MCF 10A (cell line): ENCODE measurements at places on chromosomes 11 and 22. TPM values are rescaled to one million over a fixed set of nuclear protein-coding genes. Genes with fewer than 3 reads are reported as not detected.

- DNase-seq, result no peak
These were observed 13.0 kb upstream of the CKAP5 start for GRCh38 chr11:46858920-46859546.

DNA sequence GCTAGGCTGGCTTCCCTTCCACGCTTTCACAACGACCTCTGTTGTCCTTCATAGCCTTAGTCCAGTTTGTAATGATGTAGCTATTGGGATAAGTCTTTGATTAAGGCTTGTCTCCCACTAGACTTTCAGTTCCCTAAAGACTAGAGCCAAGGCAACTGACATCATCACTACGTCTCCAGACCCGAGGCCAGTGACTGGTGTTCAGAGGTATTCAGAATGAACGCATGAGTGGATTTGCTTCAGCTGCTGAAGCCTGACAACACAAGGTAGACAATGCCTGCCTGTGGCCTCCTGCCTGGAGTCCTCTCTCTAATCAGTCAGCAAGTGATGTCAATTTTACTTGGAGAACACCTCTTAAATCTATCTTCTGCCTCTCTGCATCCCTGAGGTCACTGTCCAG is 13.6 kb downstream of the EFCAB6 start:
- no peak for DNase-seq

DNA sequence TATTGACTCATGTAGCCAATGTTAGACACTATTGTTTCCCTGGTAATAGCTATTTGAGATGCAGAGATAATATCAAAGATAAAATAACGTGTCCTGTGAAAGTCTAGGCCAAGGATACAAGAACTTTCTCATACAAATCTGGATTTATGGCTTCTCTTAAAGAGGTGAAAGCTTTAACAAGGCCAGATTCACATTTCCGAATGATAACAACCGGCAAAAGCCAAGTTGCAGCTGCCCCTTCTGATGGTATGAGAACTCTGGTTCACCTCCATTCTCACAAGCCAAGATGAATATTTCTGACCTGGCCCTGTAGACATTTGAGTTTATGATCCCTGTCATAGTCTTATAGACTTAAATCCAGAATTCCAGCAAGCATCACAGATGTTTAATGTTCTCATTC is 230.4 kb upstream of the ZC3H12C start:
- no peak for DNase-seq

DNA sequence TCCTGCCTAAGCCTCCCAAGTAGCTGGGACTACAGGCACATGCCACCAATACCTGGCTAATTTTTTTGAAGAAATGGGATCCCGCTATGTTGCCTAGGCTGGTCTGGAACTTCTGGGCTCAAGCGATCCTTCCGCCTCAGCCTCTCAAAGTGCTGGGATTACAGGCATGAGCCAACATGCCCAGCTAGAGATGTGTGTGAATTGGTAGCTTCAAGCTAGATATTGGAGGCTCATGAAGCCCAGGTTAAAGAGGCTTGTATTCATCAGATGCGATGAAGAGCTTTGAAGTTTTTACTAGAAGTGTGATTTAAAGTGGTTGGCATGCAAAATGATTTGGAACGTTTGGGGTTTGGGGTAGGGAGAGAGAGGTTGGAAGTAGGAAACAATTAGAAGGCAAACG is 19.6 kb downstream of the NF2 start:
- DNase-seq, result peak; percentile 42

MPPED2 gene
- total RNA-seq, result not detected in 2 replicates

BDNF gene
- total RNA-seq, result 2.8 and 6.3 TPM in 2 replicates

DNA sequence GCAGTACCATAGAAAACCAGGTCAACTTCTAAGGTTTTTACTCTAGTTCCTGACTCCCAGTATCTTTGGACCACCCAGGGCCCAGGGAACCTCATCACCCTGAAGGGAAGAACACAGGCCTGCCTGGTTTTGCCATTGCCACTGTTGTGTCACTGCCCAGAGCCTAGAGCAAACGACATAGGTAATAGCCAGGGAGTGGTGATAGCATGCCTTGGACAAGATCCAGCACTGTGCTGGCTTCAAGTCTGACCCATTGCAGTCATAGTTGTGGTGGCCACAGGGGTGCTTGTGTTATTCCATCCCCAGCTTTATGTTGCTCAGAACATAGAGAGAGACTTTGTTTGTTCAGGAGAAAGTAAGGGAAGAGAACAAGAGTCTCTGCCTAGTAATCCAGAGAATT is 2310.2 kb downstream of the LRRC4C start:
- DNase-seq, result no peak

GRCh38 chr22:40279017-40279416 is 67.3 kb upstream of the ADSL start:
- DNase-seq, result no peak

DNA sequence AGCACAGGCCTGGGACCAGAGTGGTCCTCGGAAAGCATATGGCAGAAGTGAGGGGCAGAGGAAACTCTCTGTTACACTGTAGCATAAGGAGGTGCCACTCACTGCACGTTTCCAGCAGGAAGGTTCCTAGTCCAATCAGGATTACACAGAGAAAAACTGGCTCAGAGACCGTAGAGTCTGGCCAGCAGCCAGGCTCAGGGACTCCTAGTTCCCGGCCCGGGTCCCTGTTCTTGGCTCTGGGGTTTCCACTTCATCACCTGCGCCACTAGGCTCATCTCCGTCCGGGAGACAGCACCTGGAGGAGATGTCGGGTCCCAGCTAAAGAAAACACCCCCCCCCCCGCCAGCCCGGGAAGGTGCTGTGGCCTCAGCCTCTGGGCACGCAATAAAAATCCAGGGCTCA is 1.1 kb downstream of the TTLL12 start:
- peak; percentile 65 for DNase-seq

- peak; percentile 38 for DNase-seq
These were observed 599 bp downstream of the SIK3 start for GRCh38 chr11:117097389-117098268.

SAA1 gene
- total RNA-seq, result 45.5 and 55.7 TPM in 2 replicates

GRCh38 chr11:131546218-131546895 is 175.9 kb downstream of the NTM start:
- no peak for DNase-seq

IGSF22 gene
- total RNA-seq, result not detected in 2 replicates

DNA sequence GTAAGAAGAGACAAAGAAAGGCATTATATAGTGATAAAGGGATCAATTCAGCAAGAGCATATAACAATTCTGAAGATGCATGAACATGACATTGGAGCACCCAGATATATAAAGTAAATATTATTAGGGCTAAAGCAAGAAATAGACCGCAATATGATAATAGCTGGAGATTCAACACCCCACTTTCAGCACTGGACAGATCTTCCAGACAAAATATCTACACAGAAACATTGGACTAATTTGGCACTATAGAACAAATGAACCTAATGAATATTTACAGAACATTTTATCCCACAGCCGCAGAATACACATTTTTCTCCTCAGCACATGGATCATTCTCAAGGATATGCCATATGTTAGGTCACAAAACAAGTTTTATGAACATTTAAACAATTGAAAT is 633.1 kb downstream of the JRKL start:
- no peak for DNase-seq

MOV10L1 gene
- total RNA-seq, result not detected in 2 replicates

DNA sequence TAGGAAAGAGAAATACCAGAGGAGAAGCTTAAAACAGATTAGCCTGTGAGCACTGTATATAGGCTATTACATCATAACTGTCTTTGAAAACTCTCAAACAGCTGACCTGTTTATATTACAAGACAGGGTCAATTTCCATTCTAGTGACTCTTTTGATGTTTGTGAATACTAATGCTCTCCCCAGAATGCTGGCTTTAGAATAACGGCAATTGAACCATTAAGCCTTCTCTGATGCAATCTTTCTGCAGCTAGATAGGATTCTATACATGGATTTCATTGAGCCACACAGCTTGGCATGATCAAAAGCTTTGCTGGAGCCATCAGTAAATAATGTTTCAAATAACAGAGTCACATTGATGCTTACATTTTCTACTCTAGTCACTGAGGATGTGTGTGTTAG is 122.7 kb upstream of the FAT3 start:
- no peak for DNase-seq

- no peak for DNase-seq
These were observed 6.5 kb upstream of the NUP160 start for GRCh38 chr11:47854667-47855066.

DNA sequence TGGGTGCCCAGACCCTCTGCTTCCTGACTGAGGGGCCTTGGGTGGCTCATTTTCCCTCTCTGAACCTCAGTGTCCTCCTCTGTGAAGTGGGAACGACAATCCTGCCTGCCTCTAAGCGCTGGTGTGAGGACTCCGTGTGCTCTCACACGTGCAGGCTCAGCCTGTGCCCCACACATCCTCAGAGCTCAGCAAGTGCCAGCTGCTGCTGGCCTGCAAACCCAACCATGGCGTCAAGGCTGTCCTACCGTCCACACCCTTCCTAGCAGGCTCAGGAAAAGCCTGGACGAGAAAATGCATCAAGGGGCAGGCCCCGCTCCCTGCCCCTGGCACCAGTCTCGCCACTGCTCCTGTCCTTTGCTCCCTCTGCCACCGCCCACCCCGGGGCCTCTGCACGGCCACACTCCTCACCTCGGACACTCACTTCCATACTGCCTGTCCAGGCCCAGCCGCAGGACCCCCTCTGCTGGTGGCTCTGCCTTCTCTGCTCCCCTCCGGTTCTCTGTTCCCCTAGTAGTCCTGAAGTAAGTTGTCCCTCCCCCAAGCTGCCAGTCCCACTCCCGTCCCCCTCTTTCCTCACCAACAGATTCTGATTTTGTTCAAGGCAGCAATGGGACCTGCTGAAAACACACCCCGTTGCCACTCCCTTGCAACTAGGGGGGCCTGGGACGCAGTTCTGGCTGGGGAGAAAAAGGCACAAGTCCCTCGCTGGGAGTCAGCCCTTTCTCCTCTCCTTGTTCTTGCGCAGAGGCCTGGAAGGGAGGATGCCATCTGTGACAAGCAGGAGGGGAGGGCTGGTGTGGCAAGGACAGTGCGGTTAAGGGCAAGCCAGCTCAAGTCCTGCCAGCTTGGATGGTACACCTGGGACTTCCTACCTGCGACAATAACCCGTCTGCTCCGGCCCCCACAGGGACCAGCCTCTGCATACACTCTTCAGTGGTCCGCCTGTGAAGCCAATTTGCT is 62.2 kb downstream of the ARFGAP3 start:
- DNase-seq, result no peak

MMP1 gene
- total RNA-seq, result 0.25 and 0.35 TPM in 2 replicates

- DNase-seq, result no peak
These were observed 1479.2 kb downstream of the TBC1D22A start for GRCh38 chr22:48241658-48242057.

- no peak for DNase-seq
These were observed 39.2 kb upstream of the AMPD3 start for GRCh38 chr11:10415817-10416392.

GRCh38 chr11:45494738-45495137 is 170.7 kb downstream of the CHST1 start:
- DNase-seq, result no peak

OR51B4 gene
- total RNA-seq, result not detected in 2 replicates

DNA sequence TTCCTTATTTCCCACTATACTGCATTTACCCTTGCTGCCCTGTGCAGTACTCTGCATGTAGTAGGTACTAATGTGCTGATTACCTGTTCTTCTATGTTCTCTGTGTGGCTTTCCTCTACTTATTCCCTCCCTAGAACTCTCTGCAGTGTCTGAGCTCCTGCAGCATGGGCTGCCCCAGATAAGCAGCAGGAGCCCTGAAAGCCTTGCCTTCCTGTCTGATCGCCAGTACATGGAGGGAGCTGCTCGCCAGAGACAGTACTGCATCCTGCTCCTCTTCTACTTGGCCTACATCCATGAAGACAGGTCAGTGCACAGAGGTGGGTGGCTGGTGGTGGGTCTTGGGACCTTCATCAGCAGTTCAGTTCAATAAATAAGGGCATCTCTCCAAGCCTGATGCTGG is 42.2 kb upstream of the CCDC134 start:
- no peak for DNase-seq

CAPN5 gene
- total RNA-seq, result 0.26 and 0.49 TPM in 2 replicates

DNA sequence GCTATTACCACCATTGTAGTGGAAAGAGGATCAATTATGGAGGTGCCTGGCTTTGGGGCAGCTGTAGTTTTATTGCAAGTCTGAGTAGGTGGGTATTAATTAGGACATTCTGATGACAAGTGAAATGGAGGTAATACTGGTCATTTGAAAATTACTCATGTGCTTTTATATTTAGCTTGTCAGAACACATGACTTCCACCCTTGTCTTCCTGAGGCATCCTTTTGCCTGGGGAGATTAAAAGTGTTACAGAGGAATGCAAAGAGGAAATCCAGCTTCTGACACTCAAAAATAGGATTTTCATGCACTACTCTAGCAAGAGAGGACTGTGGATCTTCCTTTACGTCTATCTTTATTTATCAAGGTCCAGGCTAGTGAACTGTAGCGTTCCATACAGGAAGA is 44.7 kb upstream of the CAPRIN1 start:
- DNase-seq, result no peak
